Activated T-cell treated with anti-CD3 and anti-CD28 coated beads for 4 hours (primary cell): ENCODE measurements at places on chromosomes 13 and 19.

- DNase-seq = no peak
Measured at GRCh38 chr19:14265290-14266036, 59.5 kb upstream of the ADGRL1 start.

DNA sequence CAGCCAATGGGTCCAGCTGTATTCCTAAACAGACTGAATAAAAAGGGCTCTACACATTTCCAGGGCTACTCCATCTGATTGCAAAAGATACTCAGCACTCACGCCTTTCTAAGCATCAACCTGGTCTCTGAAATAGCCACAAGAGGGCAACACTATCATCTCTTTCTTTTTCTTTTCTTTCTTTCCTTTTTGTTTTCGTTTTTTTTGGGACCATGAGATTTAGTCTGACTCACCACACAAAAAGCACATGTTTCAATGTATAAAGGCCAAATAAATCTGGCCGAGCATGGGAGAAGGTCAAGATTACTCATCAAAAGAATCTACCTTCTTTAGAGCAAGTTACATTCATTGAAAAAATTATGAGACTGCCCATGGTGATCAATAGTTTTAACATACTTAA lies 805.6 kb upstream of the ARGLU1 start:
- DNase-seq = no peak

DNA sequence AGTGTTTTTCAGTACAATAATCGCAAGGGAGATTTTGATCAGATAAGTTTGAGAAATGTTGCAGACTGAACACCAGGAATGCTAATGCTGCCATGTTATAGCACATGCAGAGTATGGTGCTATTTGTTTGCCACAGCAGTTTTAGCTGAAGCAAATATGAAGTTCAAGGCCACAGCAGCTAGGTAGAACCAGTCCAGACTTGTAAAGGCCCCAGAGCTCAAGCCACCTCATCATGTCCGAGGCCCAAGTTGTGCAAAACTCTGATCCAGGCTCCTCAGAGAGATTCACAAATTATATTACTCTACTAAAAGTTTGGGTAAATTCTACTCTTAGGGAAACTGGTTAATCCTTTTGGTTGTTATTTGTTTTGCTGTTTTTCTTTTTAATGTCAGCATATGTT lies 2702.6 kb downstream of the PCDH9 start:
- no peak for DNase-seq

GRCh38 chr19:5124111-5124855 lies 155.4 kb downstream of the KDM4B start:
- no peak for DNase-seq

GRCh38 chr19:29770648-29771047 lies 41.1 kb upstream of the CCNE1 start:
- no peak for DNase-seq

GRCh38 chr13:41361491-41361890 lies 50.4 kb downstream of the NAA16 start:
- no peak for DNase-seq

- DNase-seq = no peak
Measured at GRCh38 chr19:50896591-50897190, 14.5 kb downstream of the KLK4 start.

GRCh38 chr19:31772915-31773314 lies 423.7 kb upstream of the TSHZ3 start:
- no peak for DNase-seq

- no peak for DNase-seq
Measured at GRCh38 chr13:86409466-86410241, 610.4 kb upstream of the SLITRK6 start.

GRCh38 chr13:79936368-79937136 lies 404.4 kb downstream of the SPRY2 start:
- no peak for DNase-seq

DNA sequence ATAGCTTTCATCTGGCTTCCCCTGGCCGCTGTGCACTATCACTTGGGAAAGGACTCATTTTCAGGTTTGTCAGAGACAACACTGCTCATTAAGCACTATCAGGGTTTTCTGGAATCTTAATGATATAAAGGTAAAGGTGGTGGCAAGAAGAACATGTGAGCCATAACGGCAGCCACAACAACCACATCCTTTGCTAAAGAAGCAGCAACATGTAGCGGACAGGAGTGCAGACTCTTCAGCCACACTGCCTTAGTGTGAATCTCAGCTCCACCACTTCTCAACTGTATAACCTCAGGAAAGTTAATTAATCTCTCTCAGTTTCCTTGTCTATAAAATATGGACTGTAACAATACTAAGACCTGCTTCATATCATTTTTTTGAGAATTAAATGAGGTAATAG lies 24.1 kb upstream of the MIR17HG start:
- no peak for DNase-seq

DNA sequence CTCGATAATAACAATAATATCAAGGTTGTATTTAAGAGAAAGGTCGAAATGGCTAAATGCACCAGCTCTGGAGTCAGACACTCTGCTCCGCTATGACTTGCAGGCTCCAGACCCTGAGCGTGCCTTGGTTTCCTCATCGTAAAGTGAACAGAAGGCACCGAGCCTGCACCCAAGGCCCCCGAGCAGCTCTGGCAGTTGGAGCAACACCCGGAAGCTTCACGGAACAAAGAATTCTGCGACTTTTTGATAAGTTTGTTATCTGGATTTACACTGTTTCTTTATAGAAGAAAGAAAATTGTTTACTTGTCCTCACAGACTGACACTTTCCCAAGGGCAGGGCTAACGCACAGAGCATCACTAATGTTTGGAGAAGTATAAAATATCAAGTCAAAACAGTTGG lies 4.4 kb downstream of the GRTP1 start:
- no peak for DNase-seq

GRCh38 chr13:96817336-96817941 lies 176.8 kb downstream of the OXGR1 start:
- no peak for DNase-seq

DNA sequence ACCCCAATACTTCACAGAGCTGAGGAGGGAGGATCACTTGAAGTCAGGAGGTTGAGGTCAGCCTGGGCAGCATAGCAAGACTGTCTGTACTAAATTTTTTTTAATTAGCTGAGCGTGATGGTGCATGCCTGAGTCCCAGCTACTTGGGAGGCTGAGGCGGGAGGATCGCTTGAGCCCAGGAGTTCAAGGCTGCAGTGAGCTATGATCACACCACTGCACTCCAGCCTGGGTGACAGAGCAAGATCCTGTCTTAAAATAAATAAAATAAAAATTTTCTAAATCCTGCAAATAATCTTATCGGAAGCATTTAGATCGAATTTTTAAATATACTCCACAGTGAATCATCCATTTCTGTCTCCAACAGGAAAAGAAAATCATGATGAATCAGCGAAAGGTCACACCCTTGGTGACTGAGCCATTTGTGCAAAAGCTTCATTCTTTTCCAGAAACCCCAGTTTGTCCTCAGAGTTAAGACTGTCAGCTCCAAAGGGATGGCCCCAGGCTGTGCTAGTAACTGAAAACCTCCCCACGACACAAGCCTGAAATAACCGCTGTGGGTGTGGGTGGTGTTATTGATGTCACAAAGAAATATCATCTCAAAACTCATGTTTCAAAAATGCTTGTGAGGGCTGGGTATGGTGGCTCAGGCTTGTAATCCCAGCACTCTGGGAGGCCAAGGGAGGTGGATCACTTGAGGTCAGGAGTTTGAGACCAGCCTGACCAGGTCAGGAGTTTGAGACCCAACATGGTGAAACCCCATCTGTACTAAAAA lies 167.6 kb downstream of the PTPRS start:
- DNase-seq = no peak

GRCh38 chr19:5126498-5127223 lies 157.7 kb downstream of the KDM4B start:
- DNase-seq = no peak

DNA sequence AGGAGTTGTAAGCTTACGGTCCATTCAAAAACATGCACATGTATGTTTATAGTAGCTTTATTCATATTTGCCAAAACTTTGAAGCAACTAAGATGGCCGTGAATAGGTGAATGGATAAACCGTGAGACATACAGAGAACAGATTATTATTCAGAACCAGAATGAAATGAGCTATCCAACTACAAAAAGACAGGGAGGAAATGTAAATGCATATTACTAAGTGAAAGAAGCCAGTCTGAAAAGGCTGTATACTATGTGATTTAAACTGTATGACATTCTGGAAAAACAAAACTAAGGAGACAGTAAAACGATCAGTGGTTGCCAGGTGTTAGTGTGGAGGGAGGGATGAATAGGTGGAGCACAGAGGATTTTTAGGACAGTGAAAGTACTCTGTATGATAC lies 19.9 kb downstream of the NDFIP2 start:
- DNase-seq = no peak

- DNase-seq = peak; percentile 58
Measured at GRCh38 chr19:35114353-35115176, 1.1 kb upstream of the FXYD3 start.

DNA sequence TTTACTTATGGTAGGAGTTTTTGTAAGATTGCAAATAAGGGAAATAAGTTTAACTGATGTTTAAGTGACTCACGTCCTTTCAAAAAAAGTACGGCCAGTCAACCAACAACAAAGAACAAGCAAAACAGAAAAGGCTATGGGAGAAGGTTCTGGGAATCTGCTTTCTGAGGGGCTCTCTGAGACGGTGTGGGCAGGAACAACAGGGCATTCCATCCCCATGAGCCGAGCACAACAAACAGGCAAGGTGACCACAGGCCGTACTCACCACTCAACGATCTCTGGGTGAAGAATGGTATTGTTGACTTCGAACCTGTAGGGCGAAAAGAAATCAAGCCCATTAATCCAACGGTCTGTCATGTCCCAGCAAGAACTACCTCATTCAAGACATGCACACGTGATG lies 43.8 kb downstream of the PEPD start:
- no peak for DNase-seq

- no peak for DNase-seq
Measured at GRCh38 chr13:62635161-62635560, 1219.5 kb upstream of the PCDH20 start.
